HT1080 (cell line): ENCODE measurements at places on chromosomes 2 and 18. TPM values are rescaled to one million over a fixed set of nuclear protein-coding genes. Genes with fewer than 3 reads are reported as not detected.

Gene SLC23A3
- 0.47 and 0.76 TPM in 2 replicates for total RNA-seq

Gene HADHB
- total RNA-seq = 52.5 and 62.2 TPM in 2 replicates

Gene GREB1
- total RNA-seq = 1.2 and 1.7 TPM in 2 replicates

DNA sequence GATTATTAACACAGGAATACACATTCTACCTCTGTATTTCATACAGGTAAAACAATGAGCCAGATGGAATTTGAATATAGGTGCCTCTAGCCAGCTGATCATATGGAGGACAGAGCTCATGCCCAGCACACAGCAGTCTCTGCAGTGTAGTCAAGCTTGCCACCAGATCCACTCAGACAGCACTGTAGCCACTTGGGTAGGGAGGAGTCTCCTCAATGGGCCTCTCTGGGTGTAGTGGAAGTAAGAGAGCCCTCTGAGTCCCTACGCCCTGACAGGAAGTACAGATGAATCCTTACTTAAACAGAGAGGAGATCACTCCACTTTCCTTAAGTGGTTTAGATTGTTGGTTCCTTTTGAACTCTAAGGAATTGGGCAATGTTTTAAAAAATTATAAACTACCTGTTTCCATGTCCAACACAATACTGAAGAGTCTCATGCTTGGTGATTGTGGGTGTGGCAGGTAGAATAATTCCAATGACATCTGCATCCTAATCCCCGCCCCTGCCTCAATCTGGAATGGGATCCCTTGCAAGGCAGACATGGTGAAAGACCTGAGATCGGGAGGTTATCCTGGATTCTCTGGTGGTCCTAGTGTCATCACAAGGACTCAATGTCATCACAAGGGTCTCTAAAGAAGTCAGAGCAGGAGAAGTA lies 23.0 kb upstream of the TMEM200C start:
- DNase-seq = no peak

Gene CCDC85A
- 0.19 TPM in 1 of 2 replicates, not detected in the other for total RNA-seq

Gene VWC2L
- total RNA-seq = not detected in 2 replicates

DNA sequence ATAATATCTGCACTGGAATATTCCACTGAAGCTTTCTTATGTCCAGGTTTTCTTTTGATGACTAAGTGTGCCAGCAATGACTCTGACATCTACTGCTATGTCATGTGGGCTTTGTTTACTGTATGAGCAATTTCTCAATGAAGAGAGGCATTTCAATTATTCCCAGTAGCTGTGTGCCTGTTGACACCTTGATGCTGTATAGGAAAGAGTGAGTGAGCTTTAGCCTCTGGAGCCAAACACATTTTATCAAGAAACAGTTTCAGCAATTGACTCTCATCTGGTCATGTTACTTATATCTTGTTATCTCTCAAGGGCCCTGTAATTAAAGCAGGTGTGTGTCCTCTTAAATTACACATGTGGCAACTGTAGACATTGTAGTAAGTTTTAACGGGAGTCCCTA lies 493.2 kb upstream of the FANCL start:
- DNase-seq = peak; percentile 80

DNA sequence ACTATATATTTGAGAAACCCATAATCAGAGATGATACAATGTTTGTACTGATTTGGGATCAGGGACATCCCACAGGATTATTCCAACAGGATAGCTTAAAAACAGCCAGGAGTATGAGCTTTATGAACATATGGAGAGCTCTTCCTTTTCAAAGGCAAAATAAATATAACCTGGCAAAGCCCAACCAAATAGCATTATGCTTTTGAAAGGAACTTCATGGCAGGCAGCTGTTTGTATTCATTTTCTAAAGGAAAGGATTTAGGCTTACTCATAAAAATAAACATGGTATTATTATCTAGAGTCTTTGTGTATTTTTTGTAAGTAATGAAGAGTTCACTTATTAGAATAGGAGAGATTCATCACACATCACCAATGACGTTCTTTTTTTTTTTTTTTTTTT lies 44.4 kb downstream of the CCDC195 start:
- no peak for DNase-seq

Gene LYG2
- total RNA-seq = 0.37 and 0.61 TPM in 2 replicates

GRCh38 chr2:75476761-75477160 lies 84.0 kb downstream of the EVA1A start:
- DNase-seq = peak; percentile 73

Gene STRADB
- total RNA-seq = 37.2 and 41.4 TPM in 2 replicates

- DNase-seq = no peak
These were observed 1452.1 kb downstream of the SUCLG1 start for GRCh38 chr2:83006961-83007360.
